ENCODE measurements at places on chromosomes 13 and 19. TPM values are rescaled to one million over a fixed set of nuclear protein-coding genes. Genes with fewer than 3 reads are reported as not detected.

- no peak for DNase-seq
These were observed 85.3 kb upstream of the RAP2A start for GRCh38 chr13:97348569-97349100.

DNA sequence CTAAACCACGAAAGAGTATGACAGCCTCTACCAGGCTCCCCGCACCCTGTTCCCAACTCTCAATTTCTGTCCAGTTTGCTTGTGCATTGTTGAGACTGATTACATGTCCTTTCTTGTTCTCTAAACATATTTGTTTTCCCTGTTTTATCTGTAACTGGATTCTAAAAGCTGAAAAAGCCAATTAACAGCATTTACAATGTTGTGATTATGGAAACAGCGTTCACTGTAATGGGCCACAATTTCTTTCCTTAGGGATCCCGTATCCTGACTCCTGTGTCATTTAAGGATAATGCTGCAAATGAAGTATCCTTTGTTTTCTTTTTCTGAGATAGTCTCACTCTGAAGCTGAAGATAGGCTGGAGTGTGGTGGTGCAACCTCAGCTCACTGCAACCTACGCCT lies 20.5 kb downstream of the EBPL start:
- no peak for DNase-seq

GRCh38 chr19:42086188-42086736 lies 10.3 kb downstream of the ZNF574 start:
- DNase-seq: no peak

SEMA6B gene
- total RNA-seq: 1.7 TPM

BRD4 gene
- 25.3 TPM for total RNA-seq

YJEFN3 gene
- 0.45 TPM for total RNA-seq
